ENCODE measurements at places on chromosomes 16 and 17.

GRCh38 chr17:8563024-8563776 is 67.3 kb downstream of the MYH10 start:
- no peaks in the 10 kb centered on the region for H3K27me3 ChIP-seq
- DNase-seq: no peak
- no peaks in the 10 kb centered on the region for H3K36me3 ChIP-seq
- H3K4me3 ChIP-seq: no peak overlapping the region

- peaks cover 41% of the 10 kb centered on the region for H3K36me3 ChIP-seq
- peaks cover 1% of the 10 kb centered on the region for H3K4me1 ChIP-seq
- DNase-seq: no peak
- no peak overlapping the region for H3K4me3 ChIP-seq
- H3K27me3 ChIP-seq: no peaks in the 10 kb centered on the region
Observed at GRCh38 chr17:36495076-36495578, 8.6 kb downstream of the ZNHIT3 start.

DNA sequence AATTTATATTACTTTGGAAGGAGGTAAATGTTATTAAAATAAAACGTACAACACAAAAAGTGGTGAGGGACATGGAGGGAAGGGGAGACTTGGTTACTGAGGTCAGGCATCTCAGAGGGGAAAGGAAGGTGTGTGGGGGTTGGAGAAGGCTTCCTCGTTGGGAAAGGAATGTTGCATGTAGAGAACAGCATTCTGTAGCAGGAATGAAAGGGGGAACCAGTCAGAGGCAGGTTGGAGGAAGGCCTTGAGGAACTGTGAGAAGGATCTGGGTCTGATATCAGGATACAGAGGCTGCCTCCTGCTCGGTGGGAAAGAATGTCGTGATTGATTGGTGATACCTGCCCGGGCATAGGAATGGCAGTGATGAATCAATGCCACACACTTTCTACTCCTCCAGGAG is 103.3 kb upstream of the ZFHX3 start:
- no peaks in the 10 kb centered on the region for H3K4me1 ChIP-seq
- no peak for DNase-seq
- peaks cover 2% of the 10 kb centered on the region for H3K27me3 ChIP-seq
- H3K36me3 ChIP-seq: no peaks in the 10 kb centered on the region
- H3K4me3 ChIP-seq: no peak overlapping the region

DNA sequence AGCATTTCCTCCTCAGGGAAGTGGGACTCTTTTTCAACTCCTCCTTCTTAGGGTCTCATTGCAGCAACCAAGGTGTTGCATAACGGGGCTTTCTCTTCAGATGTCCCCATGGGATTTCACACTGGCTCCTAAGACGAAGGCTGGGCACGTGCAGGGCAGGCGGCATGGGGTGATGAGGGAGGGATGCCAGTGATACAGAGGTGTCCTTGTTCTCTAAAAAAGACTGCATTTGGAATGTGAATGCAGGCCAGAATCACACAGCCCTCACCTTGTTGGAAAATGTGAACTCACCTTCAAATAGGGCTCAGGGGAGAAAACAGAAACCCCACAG is 105.6 kb downstream of the XYLT1 start:
- H3K36me3 ChIP-seq: peaks cover 39% of the 10 kb centered on the region
- DNase-seq: no peak
- peaks cover 88% of the 10 kb centered on the region for H3K4me1 ChIP-seq
- H3K4me3 ChIP-seq: peak overlapping the region; percentile 55

DNA sequence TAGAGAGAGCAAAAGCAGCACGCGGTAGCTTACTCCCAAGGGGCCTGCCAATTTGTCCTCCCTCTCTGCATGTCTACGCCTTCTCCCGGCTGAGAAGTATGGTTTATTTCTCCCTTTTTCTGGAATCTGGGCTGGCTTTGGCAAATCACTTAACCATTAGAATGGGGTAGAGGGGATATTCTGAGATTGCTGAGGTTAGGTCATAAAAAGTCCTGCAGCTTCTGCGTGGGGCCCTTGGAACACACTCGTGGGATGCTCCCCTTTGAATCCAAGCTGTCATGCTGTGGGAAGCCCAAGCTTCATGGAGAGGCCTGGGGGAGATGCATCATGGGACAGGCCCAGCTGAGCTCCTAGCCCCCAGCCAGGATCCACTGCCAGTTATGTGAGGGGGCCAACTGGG is 403.6 kb upstream of the MAF start:
- no peaks in the 10 kb centered on the region for H3K36me3 ChIP-seq
- no peak for DNase-seq

- no peak for DNase-seq
- no peak overlapping the region for H3K4me3 ChIP-seq
- no peaks in the 10 kb centered on the region for H3K36me3 ChIP-seq
- H3K27me3 ChIP-seq: peaks cover 2% of the 10 kb centered on the region
Observed at GRCh38 chr16:55912022-55912421, 36.8 kb upstream of the CES5A start.

DNA sequence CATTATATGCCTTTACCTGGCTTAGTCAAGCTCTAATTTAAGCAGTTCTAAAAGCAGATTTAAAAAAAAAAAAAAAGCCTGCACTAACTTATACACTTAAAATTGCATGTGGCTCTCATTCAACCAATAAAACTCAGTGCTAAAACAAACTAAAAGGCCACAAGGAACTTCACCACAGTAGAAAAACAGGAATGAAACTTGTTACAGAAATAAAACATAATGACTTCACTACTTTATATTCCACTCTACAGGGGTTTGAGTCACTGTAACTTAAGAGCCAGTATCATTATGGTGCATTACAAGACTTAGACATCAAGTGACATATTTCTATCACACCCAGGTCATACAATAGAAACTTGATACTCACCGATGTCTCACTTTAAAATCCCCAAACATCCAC is 11.1 kb downstream of the CA10 start:
- no peaks in the 10 kb centered on the region for H3K36me3 ChIP-seq
- H3K27me3 ChIP-seq: peaks cover 11% of the 10 kb centered on the region
- peak overlapping the region; percentile 6 for H3K4me3 ChIP-seq
- peak overlapping the region; percentile 76 for H3K27ac ChIP-seq
